ENCODE measurements at places on chromosomes 7 and 10.

DNA sequence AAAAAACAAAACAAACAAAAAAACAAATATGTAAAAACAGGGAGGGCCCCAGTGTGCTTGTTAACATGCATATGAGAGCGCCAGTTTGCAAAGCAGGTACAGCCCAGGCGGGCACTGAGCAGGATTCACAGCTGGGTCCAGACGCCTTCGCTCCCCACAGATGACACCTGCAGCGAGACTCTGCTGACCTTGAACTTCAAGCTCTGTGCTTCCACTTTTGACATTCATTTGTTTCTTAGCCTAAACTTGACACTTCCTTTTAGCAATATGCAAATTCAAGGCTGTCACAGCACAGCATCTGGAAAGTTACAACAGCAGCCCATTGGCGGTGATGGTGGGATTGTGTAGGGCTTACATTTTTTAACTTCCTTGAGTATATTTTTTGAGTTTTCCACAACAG, 88.8 kb upstream of the TNS3 start:
- no peak for DNase-seq

GRCh38 chr10:133027482-133027881, 60.2 kb upstream of the ADGRA1 start:
- DNase-seq = no peak

GRCh38 chr7:75968561-75969001, 25.8 kb downstream of the TMEM120A start:
- DNase-seq = no peak

DNA sequence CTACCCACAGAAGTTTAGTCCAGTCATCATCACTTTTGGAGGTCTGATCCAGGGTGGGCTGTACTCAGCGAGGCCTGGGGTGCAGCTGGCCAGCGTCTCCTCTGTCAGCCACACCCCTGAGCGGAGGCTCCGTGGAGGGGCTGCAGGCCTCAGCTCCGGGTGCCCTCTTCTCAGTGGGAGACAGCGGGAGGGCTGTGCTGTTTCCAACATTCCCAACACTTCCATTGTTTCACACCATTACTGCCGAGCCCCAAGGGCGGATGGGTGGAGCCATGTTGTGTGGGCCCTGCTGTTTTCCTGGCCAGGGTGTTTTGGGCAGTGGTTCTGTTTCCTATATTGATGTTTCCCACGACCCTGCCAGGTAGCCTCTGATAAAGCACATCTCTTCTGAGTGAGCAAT, 95.0 kb downstream of the MKI67 start:
- DNase-seq = no peak

DNA sequence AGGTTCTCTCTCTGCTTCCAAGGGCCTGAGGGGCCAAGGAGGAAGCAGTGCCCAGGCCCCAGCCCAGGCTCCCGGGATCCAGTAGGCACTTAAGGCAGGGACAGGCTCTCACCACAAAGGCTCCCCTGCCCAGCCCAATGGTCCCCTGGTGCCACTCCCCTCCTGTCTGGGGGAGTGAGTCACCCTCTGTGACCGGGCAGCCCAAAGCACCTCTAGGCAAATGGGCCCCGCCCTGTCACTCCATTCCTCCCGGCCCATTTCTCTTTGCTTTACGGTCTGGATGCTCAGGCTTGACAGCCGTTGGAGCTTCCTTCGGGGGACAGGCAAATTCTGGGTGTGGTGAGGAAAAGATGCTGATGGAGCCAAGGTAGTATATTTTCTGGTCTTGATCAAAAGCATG, at the start of gene CALHM3:
Gene CALHM3 (minus strand): TSS at position 106 of the 400 bp plus-strand sequence. CDS start 208 bp downstream, outside the sequence.
- DNase-seq = no peak

DNA sequence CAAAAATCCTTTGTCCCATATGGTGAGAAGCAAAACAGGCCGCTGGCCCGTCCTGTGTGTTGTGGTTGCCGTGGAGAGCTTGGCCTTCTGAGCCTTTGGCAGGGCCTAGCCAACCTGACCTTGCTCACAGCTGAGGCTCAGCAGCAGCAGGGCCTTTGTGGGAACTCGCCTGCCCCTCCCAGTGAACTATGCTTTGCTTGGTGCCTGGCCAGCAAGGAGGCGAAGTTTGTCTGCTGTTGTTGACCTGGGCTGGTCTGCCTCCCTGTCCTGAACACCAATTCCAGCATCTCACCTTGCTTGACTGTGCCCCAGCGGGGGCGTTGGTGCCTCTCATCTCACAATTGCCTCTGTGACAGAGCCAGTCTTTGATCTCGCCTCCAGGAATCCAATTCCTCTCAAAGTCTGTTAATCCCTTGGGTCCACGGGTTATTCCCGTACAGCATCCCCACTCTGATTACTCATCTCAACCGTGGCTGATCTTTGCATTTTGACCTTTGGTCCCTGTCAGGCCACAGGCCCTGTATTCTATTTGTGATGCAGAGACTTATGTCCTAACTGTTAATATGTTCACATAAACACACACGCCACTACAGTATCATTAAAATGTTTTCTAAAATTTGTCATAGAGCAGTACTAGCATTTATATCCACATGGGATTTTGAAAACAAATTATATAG, 22.6 kb downstream of the EPDR1 start:
- DNase-seq = no peak

GRCh38 chr7:131365838-131366237, 38.2 kb downstream of the MKLN1 start:
- no peak for DNase-seq
